Cardiac muscle cell (in vitro differentiated cells and primary cell): ENCODE measurements at places on chromosomes 1 and 21. TPM values are rescaled to one million over a fixed set of nuclear protein-coding genes. Genes with fewer than 3 reads are reported as not detected.

The ERG gene
- total RNA-seq, result 1.5 TPM in 1 of 2 replicates, not detected in the other

GRCh38 chr1:176854758-176855745 is 309.5 kb downstream of the ASTN1 start:
- no peak overlapping the region for H3K27ac ChIP-seq
- no peaks in the 10 kb centered on the region for H3K36me3 ChIP-seq
- peaks cover 14% of the 10 kb centered on the region for H3K4me1 ChIP-seq
- no peak for DNase-seq
- H3K27me3 ChIP-seq, result no peaks in the 10 kb centered on the region
- H3K4me3 ChIP-seq, result no peak overlapping the region

DNA sequence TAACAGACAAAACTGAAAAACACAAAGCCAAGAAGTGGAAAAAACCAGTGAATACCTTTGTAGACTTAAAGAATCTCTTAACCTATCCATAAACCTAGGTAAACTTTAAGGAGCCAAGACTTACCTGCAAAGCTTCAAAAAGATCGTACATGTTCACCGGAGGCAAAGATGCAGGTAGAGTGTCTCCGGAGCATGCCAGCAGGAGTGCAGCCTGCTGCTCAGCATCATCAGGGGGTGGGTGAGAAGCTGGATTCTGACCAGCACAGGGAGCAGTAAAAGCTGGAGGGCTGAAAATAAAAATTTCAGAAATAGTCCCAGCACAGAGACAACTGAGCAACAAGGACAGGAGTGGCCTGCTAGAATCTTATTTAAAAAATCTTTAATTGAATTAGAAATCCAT is 18.1 kb downstream of the TADA1 start:
- no peaks in the 10 kb centered on the region for H3K27me3 ChIP-seq
- H3K36me3 ChIP-seq, result peaks cover 61% of the 10 kb centered on the region
- no peaks in the 10 kb centered on the region for H3K4me1 ChIP-seq
- peak overlapping the region; percentile 65 for H3K27ac ChIP-seq
- DNase-seq, result no peak
- no peak overlapping the region for H3K4me3 ChIP-seq

The ADORA1 gene
- total RNA-seq, result 8.5 and 14.9 TPM in 2 replicates

The PLXNA2 gene
- total RNA-seq, result 35.1 and 55.3 TPM in 2 replicates
